Upper lobe of right lung (tissue), 1 donor: ENCODE measurements at places on chromosomes 1 and 21. TPM values are rescaled to one million over a fixed set of nuclear protein-coding genes. Genes with fewer than 3 reads are reported as not detected.

DNA sequence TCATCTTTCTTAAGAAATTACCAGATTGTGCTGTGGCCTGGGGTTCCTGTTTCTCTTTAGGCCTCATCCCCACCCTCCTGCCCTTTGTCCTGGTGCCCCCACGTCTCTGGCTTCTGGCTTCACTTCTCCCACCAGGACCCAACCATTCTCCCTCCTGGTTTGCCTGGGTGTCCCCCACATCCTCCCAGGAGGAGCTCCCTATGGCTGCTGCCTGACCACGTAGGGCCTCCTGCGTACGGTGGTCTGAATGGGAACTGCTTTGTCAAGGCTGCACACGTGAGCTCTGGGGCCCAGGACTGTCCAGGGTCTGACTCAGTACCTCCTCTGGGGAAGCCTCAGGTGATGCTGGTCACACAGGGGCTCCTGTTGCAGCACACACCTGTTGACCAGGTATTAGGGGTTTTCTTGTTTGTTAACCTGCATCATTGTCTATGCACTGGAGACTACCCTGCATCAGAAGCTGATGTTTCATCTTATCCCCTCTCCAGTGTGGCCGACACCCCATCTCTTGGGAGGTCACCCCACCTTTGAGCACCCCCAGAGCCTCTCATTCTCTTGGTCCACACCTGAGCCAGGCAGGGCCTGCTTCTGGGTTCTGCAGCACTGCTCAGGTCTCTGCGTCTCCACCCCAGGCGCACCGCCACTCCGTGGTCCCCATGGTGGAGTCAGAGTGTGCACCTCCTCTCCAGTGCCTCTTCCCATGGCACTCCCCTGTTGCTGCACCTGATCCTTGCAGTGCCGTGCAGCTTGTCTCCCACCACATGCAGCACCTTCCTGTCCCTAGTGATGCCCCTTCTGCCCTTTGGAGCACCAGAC, 65.8 kb downstream of the S100B start:
- DNase-seq: no peak

NECTIN4 gene
- 5.4 TPM for total RNA-seq

DIRAS3 gene
- total RNA-seq: 1.4 TPM

TRIM58 gene
- total RNA-seq: 6.0 TPM

NPPA gene
- total RNA-seq: 8.4 TPM

SV2A gene
- 1.7 TPM for total RNA-seq
